ENCODE measurements at places on chromosomes 2 and 18.

- no peak for DNase-seq
Observed at GRCh38 chr18:28005164-28005563, 171.8 kb downstream of the CDH2 start.

- no peak for DNase-seq
Observed at GRCh38 chr2:51304311-51304710, 272.4 kb upstream of the NRXN1 start.

DNA sequence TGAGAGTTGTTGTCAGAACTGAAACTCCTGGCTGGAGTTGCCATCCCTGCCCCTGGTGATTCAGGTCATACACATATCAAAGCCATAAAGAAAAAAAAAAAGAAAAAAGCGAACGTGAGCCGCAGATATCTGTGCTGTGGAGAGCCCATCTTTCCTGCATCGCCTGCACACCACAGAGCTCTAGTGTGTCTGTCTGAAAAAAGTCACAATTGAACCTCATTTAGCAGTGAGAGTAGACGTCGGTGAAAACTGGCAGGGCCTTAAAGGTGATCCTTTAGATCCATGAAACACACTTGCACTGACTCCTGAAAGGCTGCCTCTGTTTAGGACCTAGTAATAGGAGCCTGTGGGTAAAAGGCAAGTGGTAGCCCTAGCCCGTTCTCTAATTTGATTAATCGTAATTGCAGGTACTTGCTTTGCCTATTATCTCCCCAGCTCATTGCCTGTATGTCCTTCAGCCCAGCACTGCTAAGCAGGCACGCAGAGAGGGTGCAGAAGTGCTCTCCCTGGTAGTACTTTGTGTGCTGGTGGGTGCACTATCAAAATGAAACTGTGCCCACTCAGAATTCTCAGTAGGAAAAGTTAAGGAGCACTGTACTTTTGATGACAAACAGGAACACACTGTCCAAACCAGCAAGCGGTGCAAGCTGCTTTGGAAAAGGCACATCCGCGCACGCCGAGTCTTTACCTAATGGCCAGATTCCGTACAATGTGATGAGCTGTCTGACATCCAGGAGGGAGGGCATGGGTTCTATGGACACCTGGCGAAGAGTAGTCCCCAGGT lies 103.5 kb upstream of the ASB18 start:
- no peak for DNase-seq

GRCh38 chr18:14928396-14928795 lies 180.4 kb downstream of the ANKRD30B start:
- DNase-seq, result no peak

GRCh38 chr18:63177919-63178821 lies 141.4 kb downstream of the BCL2 start:
- no peak for DNase-seq

GRCh38 chr2:16216558-16216945 lies 276.2 kb downstream of the MYCN start:
- DNase-seq, result no peak

GRCh38 chr2:67626656-67627055 lies 229.5 kb downstream of the ETAA1 start:
- DNase-seq, result no peak

DNA sequence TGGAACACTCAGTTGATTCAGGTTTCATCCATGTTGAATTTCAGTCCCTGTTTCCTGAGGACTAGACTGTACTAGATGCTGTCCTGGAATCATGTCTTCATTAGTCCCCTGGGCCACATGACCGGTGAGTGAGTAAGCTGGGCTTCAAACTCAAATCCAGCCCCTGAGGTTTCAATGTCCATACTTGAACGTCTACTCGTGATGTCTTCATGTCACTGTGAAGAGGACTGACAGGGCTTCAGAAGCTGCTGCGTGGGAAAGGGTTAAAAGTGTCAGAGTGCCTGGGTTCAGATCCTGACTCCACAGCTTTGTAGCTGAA lies 101.2 kb downstream of the CDK15 start:
- DNase-seq, result no peak

- no peak for DNase-seq
Observed at GRCh38 chr2:9707008-9707407, 76.2 kb upstream of the YWHAQ start.

GRCh38 chr18:79368681-79369080 lies 27.0 kb upstream of the NFATC1 start:
- no peak for DNase-seq

DNA sequence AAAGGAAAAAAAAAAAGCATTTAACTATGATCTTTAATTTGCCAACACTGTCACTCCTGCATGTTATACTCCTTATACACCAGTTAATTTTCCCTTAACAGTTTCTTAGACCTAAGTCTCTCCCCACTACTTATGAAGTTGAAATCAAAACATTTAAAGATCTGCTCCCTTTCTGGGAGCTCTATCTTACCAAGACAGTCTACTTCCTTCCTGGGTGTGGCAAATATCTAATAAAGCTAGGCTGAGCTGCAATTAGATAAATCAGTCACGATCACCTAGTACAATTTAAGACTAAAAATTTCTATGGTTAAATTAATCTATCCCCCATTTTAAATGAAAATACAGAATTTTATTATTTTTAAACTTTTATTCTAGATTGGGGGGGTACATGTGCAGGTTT lies 33.4 kb downstream of the PUM2 start:
- DNase-seq, result no peak

DNA sequence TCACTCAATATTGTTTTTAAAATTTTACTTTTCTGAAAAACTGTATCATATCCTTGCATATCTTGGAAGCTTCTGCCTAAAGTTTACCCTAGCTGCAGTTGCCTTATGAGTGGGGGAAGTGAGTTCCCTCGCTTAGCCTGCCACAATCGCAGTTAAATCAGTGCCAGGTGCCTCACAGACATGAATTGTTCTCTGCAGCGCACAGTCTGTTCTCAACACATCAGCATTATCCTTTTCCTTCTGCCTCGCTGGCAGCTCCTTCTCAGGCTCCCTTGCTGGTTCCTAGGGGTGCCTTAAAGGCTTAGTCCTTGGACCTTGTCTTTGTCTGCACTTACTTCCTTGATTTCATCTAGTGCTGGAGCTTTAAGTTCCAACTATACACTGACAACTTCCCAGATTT lies 132.8 kb downstream of the TTC27 start:
- DNase-seq, result no peak

GRCh38 chr18:29823671-29824070 lies 1218.9 kb downstream of the DSC3 start:
- DNase-seq, result no peak
